Stimulated activated CD8-positive, alpha-beta memory T cell treated with anti-CD3 and anti-CD28 coated beads, Interleukin-15, amount 100 ng/mL, for 1 hour (primary cell): ENCODE measurements at places on chromosomes 2 and 18.

GRCh38 chr18:74861154-74861553 is 263.5 kb downstream of the ZNF407 start:
- no peak for DNase-seq

DNA sequence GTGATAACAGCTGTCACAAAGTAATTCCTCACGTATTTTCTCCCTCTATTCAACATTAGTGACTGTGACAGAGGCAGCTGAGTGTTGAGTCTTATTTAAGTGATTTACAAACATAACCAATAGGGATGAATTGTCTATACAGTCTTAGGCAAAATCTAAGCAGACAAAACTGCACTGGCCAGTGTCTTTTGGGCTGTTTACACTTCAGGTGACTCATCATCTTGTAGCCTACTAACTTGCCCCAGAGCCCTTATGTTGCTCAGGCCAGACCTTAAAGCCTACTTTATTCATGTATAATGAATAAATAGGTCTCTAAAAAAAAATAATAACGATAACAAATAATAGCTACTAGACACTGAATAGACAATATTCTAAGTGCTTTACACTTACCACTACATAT is 17.2 kb downstream of the THOC1 start:
- no peak for DNase-seq

GRCh38 chr2:226796012-226796839 is 3.4 kb downstream of the IRS1 start:
- DNase-seq: no peak

DNA sequence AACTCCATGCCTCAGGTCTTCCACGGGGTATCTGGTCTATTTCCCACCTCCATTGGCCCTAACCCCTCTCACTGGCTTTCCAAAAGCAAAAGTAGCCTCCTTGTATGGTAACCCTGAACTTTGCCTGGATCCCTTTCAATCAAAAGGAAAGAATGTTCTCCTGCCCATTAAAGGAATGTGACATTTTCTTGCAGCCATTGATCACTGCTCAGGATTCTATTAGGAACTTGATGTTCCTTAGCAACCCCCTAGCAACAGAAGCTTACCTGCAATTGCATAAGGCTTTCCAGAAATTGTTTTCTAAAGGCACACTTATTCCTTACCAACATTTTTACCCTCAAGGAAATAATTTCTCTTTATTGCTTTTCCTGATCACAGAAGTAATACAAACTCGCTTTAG is 91.4 kb upstream of the AGAP1 start:
- DNase-seq: no peak

- no peak for DNase-seq
These were observed 37.5 kb upstream of the SLC38A11 start for GRCh38 chr2:164992818-164993217.

DNA sequence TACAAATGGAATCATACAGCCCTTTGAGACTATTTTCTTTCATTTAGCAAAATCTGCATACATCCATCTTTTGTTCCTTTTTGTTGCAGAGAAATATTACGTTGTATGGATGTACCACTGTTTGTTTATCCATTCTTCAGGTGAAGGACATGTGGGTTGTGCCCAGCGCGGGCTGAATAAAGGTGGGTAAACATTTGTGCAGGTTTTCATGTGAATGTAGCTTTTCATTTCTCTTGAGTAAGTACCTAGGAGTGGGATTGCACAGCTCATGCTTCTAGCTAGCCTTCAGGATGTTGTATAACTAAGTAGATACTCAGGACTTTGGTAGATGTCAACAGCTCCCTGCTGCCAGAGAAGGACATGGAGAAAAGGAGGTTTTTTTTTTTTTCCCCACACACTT is 50.6 kb upstream of the SPRED2 start:
- DNase-seq: no peak

GRCh38 chr2:70035344-70035844 is 51.9 kb upstream of the PCBP1 start:
- no peak for DNase-seq

- DNase-seq: no peak
These were observed 13.1 kb downstream of the KLHL14 start for GRCh38 chr18:32759611-32760167.

GRCh38 chr2:1173528-1173927 is 222.9 kb downstream of the SNTG2 start:
- no peak for DNase-seq

GRCh38 chr18:54191352-54191751 is 33.1 kb downstream of the MBD2 start:
- no peak for DNase-seq

DNA sequence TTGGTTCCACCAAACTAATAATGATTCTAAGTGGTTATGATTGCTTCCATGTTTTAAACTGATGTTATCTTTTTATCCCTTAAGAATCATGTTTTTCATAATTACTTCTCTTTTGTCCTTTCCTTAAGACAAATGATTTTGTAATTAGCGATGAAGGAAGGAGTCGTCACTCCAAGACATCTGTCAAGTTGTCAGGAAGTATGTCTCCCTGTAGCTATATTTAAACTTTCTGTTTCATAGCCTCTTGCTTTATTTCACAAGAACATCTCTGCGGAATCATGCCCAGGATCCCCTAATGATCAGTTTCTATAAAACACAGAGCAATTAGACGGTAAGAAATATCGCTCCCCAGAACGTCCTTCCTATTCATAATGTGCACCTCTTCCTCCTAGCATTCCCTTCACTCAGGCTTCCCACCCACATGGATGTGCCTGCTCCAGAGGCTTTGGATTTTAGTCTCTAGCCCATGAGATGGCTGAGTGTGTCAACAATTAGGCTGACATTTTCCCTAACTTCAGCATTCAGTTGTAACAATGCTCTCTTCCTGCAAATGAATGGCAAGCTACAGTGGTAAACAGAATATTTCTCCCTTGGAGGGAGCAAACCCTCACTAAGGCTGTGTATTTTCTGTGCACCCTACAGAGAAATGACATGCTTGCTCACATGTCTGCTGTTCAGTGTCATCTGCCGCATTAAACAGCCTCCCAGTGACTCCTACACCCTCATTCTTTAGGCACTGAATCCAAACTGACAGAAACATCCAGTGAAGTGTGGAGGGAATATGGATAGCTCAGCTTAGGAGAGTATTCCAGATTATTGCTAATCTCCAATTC is 879.6 kb upstream of the CELF4 start:
- DNase-seq: no peak

- no peak for DNase-seq
These were observed 2184.6 kb upstream of the PIK3C3 start for GRCh38 chr18:39770399-39770798.

- DNase-seq: no peak
These were observed 4.8 kb downstream of the C2orf66 start for GRCh38 chr2:196804381-196804780.

- no peak for DNase-seq
These were observed 400.6 kb upstream of the CHST9 start for GRCh38 chr18:27585602-27586173.

DNA sequence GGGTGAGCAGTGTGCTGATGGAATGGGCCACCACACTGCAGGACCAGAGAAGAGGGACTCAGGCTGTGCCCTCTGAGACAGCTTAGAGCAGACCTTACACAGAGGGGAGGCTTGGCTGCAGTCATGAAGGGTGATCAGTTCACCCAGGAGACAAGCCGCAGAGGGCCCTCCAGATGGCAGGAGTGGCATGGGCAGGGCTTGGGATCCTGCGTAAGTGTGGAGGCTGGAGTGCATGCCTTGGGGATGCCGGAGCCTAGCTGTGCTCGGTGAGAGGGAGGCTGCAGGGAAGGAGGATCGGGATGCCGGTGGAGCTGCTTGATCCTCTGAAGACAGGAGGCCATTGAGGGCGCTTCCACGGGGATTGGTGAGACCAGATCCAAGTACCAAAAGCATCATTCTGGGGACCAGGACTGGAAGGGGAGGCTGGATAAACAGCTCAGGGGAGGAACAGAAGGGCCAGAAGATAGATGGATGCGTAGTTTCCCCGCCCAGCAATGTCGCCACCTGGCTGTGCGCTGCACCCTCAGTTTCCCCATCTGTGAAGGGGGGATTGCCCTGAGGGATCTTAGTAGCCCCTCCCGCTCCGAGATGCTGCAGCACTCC is 163.4 kb downstream of the INHBB start:
- no peak for DNase-seq

- no peak for DNase-seq
These were observed 14.1 kb upstream of the GMPPA start for GRCh38 chr2:219484343-219485200.

GRCh38 chr2:111702119-111702803 is 181.7 kb downstream of the ANAPC1 start:
- peak; percentile 23 for DNase-seq

DNA sequence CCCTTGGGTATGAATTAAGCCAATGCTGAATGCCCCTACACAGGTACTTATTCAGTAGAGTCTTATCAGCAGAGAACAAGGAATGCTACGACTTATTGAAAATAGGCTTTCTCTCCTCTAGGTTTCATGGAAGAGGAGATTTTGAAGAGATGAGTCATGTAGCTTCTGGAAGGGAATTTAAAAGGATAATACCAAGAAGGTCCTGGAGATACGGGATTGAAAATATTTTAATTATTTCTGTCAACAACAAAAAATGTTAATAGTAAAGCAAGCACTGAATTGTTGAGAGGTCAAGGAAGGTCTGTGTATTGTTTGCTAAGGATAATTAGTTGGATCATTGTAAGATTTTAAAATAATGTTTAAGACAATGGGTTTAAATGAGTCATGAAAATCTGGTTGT is 293.0 kb upstream of the SPHKAP start:
- no peak for DNase-seq

DNA sequence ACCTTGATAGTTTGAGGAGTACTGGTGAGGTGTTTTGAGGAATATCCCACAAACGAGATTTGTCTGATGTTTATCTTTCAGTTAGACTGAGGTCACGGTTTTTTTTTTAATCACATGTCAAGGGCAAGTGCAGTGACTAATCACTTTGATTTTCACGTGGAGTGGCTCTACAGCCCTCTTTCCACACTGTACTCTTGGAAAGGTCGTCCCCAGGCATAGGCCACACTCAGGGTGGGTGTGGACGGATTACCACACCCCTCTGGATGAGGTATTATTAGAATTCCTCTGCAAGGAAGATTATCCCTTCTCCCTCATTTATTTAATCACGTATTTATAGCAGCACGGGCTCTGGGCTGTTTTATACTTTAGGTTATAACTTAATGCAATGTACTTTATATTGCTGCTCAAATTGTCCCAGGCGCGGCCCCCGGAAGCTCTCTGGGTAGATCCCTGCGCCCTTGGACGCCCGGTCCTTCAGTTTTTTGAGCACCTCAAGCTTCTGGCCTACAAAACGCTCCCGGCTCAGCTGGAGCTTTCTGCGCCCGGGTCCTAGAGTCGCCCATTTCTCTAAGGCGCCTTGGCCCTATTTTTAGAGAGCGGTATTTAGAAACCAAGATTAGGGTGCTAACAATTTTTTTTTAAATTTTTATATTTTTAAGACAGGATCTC is 515 bp upstream of the PLEKHB2 start:
- no peak for DNase-seq

DNA sequence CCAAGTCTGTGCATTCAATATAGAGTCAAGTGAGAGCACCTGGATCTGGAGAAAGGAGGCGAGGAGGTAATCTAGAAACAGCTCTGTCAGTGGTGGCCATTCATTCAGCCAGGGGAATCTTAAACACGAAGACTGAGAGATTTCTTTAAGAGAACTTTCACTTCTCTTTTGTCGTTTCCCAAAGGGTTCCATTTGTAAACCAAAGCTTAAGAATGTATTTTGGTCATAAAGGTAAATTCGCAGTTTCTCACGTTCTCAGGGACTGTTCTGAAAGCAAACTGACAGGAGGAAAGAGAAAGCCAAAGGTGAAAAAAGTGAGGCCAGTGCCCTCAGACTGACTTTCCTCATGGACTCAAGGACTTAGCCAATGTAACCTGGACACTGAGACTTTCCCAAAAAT is 513.5 kb downstream of the CMPK2 start:
- no peak for DNase-seq

GRCh38 chr2:56335101-56335500 is 151.3 kb downstream of the CCDC85A start:
- no peak for DNase-seq

- no peak for DNase-seq
These were observed 52.6 kb upstream of the KIDINS220 start for GRCh38 chr2:8889978-8890377.

GRCh38 chr18:8469544-8470130 is 139.6 kb upstream of the RAB12 start:
- no peak for DNase-seq

- no peak for DNase-seq
These were observed 377.5 kb upstream of the CYRIA start for GRCh38 chr2:17043173-17043572.

DNA sequence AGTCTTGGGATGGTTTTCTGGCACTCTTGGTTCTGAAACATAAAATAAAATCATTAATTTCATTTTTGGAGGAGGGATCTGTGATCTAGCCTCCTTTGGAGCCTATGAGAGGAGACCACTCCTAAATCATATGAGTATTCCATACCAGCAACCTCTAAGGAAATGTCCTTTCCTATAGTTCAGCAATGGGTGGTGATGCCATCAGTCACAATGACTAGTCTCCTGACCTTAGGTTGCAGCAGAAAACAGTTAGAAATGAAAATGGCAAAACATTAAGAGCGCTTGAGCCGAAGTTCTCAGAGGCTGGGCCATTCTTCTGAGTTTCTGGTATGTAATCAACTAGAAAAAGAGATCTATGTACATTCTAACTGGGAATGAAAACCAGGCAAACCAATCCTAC is 56.5 kb downstream of the TMEM247 start:
- DNase-seq: no peak

DNA sequence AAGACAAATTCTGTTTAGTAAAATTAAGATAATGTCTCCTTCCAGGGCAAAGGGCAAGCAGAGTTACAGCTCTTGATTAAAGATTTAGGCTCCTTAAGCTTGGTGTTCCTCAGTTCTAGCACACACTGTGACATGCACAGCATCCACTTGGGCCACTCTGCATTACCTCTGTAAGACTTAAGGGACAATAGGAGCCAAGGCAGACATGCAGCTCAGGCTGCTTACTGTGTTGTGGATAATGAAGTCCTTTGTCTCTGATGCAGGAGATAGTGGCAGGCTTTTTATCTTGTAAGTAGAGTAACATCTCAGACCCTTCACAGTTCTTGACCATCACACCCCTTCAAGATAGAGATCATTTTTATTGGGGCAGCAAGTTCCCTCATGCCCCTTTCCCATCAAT is 31.2 kb downstream of the RBM45 start:
- DNase-seq: no peak

DNA sequence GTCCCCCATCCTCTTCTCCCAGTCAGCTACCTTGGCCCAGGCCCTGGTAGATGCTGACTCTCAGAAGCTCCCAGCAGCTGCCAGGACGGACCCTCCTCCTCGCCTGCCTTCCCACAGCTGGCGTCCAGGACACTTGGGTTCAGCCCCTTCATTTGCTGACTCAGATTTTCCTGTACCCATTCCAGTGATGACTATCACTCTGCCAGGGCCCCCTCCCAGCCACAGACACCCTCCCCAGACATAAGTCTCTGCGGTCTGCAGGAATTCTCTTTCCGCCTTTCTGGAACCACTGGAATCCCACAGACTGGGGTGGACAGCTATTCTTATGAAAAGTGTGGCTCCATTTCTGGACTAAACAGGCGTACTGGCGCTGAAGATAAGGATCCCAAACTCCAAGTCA is 260.3 kb upstream of the EPAS1 start:
- DNase-seq: no peak
